Inflammatory macrophage (primary cell): ENCODE measurements at places on chromosomes 13 and 19.

- no peak for DNase-seq
These were observed 45.5 kb downstream of the EFNB2 start for GRCh38 chr13:106489849-106490568.

DNA sequence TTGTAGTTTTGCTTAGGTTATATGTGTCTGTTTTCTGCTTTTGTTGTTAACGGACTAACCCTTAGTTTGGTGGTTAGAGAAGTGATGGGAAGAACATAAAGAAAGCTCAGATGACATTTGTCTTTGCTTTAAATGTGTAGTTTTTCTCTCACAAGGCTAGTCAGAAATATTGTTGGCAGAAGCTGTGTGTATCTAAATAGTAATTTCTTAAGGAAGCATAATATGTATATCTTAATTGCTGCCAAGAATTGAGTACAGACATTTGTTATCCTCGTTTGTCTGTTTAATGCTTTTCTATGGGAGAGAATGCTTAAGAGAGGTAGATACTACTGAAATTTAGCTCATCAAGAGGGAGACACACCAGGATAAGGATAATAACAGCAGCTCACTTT is 2.7 kb downstream of the RGCC start:
- no peak for DNase-seq

- no peak for DNase-seq
These were observed 19.6 kb downstream of the FUZ start for GRCh38 chr19:49793561-49793840.

GRCh38 chr13:20157151-20157796 is 3.6 kb downstream of the GJA3 start:
- peak; percentile 72 for DNase-seq

DNA sequence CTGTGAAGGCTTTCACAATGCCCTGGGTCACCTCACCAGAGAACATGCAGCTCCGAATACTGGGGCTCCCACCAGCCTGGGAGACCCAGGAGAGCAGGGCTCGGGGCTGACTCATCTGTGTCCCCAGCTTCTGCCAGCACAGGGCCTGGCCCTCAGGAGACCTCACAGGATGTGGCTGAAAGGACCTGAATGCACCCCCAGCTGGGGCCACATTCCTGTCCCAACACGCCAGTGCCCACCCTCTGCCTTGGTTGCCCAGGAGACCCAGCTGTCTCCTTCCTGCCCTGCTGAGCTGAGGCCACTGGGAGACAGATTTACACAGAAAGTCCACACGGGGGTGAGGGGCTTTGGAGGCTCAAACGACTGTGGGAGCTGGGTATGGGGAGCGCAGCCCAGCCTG is 11.9 kb downstream of the BCAT2 start:
- no peak for DNase-seq

GRCh38 chr19:8097681-8098567 is 45.4 kb downstream of the CCL25 start:
- no peak for DNase-seq

DNA sequence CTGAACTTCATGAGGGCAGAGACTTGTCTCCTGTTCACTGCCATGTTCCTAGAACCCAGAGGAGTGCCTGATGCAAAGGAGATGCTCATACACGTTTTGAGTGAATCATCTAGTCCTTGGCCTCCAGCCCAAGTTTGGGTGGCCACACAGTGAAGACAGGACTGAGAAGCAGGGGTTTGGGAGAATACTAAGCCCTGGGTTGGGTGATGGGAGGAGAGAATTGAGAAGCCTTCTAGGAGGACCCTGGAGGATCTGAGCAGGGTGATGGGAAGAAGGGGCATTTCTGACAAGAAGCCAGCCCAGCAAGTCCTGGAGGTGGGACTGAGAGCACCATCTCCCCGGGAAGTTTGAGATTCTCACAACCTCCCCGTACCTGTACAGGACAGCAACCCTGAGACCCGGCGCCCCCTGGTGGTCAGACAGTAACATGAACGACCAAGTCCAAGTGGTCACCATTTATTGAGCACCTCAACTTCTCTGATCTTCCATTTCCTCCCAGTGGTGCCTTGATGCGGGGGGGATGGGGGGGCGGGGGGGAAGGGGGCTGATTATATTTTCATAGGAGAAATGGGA is 11.0 kb downstream of the CTU1 start:
- DNase-seq, result peak; percentile 24

DNA sequence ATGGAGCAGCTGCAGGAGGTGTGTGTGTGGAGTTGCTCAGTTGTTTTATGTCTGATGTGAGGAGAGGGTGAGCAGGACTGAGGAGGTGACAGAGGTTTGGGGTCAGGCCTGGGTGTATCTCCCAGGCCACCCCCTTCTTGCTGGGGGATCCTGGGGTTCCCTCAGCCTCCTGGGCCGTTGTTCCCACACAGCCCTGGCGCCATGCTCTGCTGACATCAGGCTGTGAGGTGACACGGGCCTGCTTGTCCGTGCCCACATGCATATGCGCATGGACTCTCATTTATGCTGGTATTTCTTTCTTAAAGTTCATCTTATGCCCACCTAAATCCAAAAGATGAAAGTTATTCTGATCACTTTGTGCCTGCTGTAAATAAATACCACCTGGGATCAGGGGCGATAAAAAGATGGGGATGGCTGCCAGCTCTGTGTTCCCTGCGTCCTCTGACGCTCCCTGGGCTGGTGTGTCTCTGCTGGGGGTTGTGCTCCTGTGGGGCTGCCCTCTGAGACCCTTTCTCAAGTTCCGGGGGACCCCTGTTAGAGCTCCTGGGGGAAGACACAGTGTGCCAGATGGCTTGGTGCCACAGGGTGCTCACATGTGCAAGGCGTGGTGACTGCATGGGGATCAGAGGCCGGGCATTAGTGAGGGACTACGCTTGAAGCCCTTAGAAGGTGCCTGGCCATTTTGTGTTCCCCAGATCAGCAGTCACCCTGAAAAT is 12.6 kb downstream of the NAXD start:
- no peak for DNase-seq

DNA sequence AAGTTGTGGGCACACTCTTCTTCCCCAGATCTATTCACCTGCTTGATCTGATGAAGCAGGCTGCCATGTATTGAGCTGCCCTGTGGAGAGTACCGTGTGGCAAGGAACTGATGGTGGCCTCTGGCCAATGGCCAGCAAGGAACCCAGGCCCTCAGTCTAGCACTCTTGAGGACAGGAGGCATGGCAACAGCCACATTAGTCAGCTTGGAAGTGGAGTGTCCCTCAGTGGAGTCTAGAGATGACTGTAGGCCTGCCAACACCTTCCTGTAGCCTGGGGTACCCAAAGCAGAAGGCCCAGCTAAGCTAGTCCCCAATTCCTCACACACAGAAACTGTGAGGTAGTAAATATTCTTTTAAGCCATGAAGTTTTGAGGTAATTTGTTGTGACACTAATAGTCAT is 412.5 kb downstream of the DACH1 start:
- no peak for DNase-seq

DNA sequence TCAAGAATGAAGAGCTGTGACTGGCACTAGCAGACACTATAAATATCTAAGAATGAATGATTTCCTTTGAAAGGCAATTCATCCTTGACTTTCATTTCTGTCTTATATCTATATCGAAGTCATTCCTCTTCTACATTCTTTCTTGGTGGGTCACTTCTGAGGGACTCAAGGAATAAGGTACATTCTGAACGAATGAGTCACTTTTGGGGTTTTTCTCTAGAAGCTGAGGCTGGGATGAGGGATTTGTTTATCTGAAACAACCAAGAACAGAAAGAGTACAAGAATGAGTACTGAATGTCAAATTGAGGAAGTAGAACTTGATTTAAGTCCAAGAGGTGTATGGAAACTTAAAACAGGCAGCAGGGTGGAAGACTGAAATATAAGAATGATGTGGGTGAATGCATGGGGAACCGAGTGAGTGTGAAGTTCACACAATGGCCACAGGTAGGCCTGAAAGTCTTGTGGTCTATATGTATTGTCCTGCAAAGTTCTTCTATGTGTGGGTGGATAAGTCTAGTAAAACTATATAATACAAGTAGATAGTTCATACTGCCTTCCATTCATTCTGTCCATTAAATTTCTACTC is 343.9 kb downstream of the OXGR1 start:
- no peak for DNase-seq

GRCh38 chr13:77053192-77053591 is 26.2 kb upstream of the FBXL3 start:
- DNase-seq, result no peak

DNA sequence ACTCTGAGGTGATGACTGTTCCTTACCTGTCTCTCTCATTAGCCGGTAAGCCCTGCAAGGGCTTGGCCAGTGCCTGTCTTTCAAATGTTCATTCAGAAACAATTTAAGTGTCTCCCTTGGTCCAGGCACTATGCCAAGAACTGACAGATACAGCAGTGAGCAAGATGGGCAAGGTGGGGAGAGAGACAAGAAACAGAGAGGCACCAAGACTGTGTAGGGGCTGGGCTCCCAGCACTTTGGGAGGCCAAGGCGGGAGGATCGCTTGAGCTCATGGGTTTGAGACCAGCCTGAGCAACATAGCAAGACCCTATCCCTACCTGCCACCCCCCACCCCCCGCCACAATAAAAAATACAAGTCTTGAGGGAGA is 1.3 kb upstream of the CCNE1 start:
- DNase-seq, result no peak

DNA sequence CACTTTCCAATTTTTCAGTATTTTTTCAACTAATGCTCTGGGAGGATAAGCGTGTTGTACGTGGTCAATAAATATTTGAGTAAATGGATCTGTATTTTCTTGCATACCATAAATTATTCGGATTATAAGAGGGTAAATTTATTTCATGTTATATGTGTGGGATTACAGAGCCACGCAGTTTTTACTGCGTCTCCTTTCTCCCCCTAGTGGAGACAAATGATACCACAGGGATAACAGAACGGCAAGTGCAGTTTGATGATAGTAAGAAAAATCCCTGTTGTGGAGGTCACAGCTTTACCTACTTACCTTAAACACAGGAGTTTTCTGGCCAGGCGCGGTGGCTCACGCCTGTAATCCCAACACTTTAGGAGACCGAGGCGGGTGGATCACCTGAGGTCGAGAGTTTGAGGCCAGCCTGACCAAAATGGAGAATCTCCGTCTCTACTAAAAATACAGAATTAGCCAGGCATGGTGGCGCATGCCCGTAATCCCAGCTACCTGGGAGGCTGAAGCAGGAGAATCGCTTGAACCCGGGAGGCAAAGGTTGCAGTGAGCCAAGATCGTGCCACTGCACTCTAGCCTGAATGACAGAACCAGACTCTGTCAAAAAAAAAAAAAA is 16.8 kb downstream of the MBD3L2B start:
- peak; percentile 65 for DNase-seq

DNA sequence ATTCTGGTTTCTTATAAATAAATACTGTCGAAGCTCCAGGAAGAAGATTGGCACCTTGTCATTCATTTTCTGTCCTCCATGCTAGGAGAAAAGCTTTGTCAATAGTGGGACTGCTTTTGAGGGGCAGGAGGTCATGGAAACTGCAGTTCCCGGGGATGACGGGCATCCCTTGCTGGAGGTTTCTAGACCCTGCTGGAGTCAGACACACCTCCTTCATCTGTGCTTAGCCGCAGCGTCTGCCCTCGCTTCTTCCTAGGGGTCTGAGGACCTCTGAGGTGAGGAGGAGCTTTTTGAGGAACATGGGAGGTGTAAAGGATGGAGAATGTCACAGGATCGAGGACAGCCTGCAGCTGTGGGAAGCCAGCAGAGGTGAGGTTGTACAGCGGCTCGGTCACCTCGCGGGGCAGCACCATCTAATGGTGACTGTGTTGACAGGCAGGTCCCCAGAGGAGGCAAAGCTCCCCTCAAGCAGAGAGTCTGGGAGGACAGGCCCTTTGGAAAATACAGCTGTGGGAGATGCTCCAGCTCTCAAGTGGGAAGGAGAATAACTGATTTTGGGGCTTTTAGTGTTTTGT is 172.7 kb upstream of the RNF113B start:
- no peak for DNase-seq

DNA sequence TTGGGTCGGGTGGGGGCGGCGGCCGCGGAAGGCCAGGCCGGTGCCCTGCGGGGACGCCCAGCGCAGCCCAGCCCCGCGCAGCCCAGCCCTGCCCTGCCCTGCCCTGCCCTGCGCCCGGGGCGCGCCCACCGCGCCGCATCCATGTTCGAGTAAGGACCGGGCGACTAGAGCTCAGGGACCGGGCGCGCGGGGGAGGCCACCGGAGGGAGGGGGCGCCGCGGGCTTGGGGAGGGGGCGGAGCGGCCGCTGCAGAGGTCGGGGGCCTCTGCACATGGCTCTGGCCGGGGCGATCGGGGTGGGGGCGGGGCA is 169 bp downstream of the GRAMD1A start:
- DNase-seq, result no peak

- DNase-seq, result no peak
These were observed 1.9 kb upstream of the KLK15 start for GRCh38 chr19:50835103-50835784.

GRCh38 chr19:17831419-17831888 is 10.1 kb upstream of the INSL3 start:
- DNase-seq, result no peak

GRCh38 chr19:10699650-10700335 is 1.4 kb upstream of the QTRT1 start:
- peak; percentile 82 for DNase-seq

DNA sequence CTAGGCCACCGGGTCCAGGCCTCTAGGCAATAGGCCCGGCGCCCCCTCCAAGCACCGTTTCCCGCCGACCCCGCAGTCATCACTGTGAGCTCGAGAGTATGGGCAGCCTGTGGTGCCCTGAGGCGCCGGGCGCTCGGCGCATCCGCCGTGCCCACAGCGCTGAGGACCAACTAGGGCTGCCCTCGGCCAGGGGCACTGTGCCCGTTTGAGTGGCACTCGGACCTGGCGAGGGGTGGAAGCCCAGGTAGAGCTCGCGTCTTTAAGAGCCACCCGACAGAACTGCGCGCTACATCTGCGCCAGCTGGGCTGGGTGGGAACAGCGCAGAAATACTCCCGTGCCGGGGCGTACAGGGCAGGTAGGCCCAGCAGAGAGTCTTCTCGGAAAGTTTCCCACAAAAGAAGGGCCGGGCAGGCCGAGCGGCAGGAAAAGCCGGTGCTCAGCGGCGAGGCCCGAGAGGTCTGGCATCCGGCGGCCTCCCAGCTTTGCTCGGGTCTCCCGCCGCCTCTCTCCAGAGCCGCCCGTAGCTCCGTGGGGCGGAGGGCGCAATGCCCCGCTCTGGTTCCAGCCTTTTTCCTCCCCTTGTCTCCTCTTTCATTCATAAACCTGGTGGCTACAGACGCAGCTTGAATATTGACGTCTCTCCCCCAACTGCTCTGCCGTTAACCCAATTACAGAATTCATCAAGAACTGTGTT is 5.4 kb upstream of the SOX1 start:
- DNase-seq, result no peak

- no peak for DNase-seq
These were observed 7.1 kb downstream of the CATSPERD start for GRCh38 chr19:5727453-5728050.

DNA sequence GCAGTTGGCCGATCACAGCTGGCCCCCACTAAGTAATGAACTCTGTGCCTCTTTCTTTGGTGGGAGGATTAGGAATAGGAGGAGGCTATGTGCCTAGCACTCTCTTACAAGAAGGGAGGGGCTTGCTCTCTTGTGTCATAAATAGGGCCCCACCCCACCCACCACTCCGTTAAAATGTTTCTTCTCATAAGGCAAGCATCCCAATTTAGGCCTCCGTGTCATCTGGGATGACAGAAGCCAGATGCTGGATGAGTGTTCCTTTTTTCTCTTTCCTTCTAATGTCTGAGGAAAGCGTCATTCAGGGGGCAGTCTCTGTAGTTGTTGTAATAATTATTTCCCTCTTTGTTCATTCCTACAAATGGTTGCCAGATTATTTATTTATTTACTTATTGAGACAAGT is at the start of gene LIPE:
Gene LIPE, minus strand, starts transcription at position 76 of the 400 bp plus-strand sequence. CDS start 239 bp downstream, outside the sequence.
- DNase-seq, result no peak
